ENCODE measurements at places on chromosomes 1 and 21.
A peak's percentile ranks its signal among the peaks of the same experiment; 100 is the strongest.

GRCh38 chr1:203367057-203367456, 16.1 kb upstream of the FMOD start:
- no peak for DNase-seq

- DNase-seq: no peak
Observed at GRCh38 chr1:182196897-182197870, 135.7 kb upstream of the ZNF648 start.

GRCh38 chr21:25709684-25710265, 24.9 kb downstream of the ATP5PF start:
- no peak for DNase-seq

- no peak for DNase-seq
Observed at GRCh38 chr1:7845761-7846160, 7.1 kb downstream of the UTS2 start.

DNA sequence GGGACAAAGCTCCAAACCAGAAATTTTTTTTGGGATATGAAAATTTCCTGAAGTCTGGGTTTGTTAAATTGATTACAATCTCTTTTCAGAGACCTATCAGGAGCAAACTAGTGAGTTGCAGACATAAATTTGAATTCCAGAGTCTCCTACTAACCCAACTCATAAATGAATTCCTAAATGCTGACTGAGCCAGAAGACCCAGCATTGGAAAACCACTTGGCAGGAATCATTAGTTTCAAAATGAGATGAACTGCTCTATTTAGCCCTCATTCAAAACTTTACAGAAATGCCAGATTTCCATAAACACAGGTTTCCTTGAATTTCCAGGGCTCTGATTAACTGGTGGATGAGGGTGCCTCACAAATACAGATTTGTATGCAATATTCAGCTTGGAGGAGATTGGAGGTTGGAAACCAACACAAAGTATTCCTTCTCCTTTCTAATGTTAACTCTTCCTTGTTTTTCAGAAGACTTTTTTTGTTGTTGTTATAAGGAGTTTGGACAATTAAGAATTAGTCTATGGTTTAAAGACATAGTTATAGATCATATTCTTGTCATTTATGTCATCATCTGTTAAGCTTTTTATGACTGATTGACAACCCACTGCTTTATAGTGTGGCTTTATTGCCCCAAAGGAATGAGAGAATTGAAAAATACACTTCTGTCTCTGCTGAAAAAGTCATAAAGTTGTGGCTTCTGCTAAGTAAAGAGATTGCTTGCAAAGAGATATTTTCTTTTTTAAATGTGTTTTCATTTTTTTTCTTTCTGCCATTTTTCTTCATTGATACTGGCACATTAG, 222.8 kb downstream of the HLX start:
- DNase-seq: no peak

DNA sequence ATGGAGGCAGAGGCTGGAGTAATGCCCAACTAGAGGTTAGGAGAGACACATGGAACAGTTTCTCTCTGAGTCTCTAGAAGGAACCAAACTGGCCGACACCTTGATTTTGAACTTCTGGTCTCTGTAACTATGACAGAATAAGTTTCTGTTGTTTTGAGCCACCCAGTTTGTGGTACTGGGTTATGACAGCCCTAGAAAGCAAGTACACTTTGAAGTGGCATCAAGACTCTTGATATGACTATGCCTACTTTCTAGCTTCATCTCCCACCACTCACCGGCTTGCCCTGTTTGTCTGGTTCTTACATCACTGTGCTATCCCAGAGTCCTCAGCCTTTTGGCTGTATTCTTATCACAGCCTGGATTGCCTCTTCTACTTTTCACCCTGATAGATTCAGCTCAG, 230.3 kb upstream of the USP24 start:
- no peak for DNase-seq

GRCh38 chr1:234148350-234148749, 224.9 kb upstream of the COA6 start:
- DNase-seq: no peak

DNA sequence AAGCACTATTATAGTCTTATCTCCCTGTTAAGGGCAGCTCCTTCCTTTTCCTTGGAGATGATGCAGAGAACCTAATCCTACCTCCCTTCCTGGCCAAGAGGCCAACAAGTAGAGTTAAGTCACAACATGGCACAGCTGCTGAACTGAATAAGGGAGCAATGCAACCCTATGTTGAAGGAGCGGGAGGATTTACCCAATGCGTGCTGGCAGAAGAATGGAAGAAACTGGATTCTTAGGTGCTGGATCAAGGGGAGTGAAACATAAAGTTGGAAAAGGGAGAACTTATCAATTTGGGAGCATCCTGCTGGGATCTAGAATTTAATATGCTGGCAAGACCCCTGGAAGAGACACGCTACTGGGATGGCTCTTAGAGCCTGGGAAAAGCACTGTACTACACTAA, 12.0 kb upstream of the HUNK start:
- no peak for DNase-seq

- no peak for DNase-seq
Observed at GRCh38 chr1:51504806-51505525, 14.1 kb downstream of the EPS15 start.

GRCh38 chr1:212488436-212489283, 55.9 kb downstream of the NENF start:
- DNase-seq: no peak

DNA sequence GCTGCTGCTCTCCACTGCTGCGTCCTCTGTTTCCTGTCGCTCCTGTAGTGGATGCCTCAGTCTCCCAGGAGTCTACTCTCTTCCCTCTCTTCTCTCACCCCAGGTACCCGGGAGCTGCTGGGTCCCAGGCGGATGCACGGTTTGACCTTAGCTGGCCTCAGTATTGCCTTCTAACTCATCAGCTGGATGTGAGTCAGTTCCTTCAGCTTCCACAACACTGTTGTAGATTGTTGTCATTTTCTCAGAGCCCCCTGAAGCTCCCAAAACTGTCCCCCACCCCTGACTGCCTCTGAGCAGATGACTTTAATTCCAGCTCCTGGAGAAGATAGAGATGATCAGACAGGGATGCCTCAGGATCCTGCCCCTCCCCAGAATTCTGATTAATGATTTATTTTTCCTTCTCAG, 7.2 kb downstream of the CNIH3 start:
- no peak for DNase-seq

- no peak for DNase-seq
Observed at GRCh38 chr1:14698314-14698713, 99.8 kb downstream of the KAZN start.

GRCh38 chr1:227899820-227900449, 47.8 kb downstream of the WNT9A start:
- no peak for DNase-seq

DNA sequence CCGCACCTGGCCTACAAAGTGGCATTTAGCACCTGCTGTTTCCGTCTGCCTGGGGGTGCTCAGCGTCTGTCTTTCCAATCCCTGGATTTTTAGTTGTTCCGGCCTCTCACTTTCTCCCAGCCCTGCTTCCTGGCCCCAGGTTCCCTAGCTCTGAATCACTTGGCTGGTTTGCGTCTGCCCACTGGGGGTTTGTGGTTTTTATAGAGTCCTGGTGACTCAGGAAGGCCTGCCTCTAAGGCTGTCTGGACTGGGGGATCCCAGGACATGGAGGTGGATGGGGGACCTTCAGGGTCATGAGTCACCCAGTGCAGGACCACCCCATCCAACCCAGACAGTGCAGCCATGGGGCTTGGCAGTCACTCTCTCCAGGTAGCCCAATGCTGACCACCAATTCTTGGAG, 53.5 kb downstream of the MRPL37 start:
- no peak for DNase-seq

DNA sequence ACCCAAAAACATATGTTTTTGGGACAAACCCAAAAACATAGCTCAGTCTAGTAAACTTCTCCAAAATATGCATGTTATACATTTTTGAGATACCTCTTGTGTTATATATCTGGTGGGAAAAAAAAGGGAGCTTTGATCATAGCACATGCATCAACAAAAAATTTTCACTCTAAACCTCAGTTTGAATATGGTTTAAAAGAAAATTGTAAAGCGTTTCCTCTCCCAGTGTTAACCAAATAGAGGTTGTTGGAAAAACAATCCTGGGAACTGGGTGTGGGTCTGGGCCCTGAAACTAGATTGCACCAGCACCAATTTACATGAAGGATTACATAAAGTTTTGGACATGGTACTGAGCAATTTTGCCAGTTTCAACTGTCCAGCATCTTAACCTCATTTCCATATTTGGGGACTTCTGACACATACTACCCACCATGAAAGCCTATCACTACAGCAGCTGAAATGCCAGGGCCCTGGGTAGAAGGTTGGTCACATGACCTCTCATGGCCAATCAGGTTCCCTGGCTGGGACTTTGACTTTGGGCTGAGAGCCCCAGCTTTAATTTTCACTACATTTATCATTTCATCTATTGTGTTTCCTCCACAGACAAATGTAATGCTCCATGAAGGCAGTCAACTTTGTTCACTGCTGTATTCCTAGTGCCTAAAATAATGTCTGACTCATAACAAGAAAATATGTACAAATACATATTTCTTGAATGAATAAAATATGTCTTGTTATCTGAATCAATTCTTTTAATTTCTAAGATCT, 150.7 kb downstream of the SETD4 start:
- DNase-seq: no peak

- DNase-seq: peak; percentile 11
Observed at GRCh38 chr1:237913345-237913744, 22.6 kb upstream of the ZP4 start.

DNA sequence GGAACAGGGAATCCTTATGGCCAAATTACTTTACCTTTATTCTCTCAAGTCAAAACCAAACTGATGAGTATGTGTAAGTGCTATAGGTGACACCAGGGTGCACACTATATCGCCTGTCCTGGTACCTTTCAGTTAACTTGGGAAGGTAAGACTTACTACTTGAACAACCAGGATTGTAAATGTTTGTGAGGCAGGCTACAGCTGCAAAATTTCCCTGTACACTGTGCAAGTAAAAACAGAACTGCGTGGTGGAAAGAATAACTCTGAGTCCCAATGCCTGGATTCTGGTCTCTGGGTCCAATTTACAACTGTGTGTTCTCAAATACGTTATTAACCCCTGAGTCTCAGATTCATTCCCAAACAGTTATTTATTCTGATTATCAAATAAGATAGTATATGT, 73.5 kb downstream of the TENT5C start:
- DNase-seq: no peak

- DNase-seq: peak; percentile 32
Observed at GRCh38 chr1:44237721-44238457, 24.6 kb downstream of the DMAP1 start.

GRCh38 chr1:11298390-11299224, 25.6 kb downstream of the UBIAD1 start:
- DNase-seq: no peak

- no peak for DNase-seq
Observed at GRCh38 chr1:189782295-189782694, 695.4 kb downstream of the BRINP3 start.

- DNase-seq: no peak
Observed at GRCh38 chr1:183148599-183148998, 37.5 kb upstream of the LAMC2 start.

GRCh38 chr1:87226341-87226760, 102.3 kb upstream of the LMO4 start:
- no peak for DNase-seq

- DNase-seq: no peak
Observed at GRCh38 chr1:65424573-65424889, 4.1 kb downstream of the LEPR start.

DNA sequence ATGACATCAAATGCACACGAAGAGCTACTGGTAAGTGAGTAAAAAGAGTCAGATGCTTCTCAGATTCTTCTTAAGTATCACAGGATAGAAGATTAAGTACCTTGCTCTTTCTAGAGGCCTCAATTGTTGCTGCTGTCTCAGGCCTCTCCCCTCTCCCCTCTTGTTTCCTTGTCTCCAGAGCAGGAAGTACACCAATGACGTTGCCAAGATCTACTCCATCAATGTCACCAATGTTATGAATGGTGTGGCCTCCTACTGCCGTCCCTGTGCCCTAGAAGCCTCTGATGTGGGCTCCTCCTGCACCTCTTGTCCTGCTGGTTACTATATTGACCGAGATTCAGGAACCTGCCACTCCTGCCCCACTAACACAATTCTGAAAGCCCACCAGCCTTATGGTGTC, 21.3 kb upstream of the SARS1 start:
- no peak for DNase-seq

DNA sequence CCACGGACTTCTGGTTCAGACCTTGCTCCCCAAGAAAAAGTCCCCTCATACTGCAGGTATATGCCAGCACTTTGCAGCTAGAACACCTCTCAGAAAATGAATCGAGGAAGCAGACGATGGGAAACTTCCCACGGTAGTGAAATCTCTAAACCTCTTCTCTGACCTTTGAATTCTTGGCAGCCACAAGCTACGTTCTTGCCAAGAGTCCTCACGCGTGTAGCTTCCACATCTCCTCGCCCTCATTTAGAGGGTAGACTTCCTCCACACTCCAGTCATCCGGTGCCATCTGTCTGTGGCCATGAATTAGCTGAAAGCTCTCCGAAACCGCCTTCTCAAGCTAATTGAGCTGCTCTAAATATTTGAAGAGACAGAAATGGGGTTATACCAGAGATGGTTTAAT, 127.8 kb downstream of the RGS7 start:
- DNase-seq: no peak

DNA sequence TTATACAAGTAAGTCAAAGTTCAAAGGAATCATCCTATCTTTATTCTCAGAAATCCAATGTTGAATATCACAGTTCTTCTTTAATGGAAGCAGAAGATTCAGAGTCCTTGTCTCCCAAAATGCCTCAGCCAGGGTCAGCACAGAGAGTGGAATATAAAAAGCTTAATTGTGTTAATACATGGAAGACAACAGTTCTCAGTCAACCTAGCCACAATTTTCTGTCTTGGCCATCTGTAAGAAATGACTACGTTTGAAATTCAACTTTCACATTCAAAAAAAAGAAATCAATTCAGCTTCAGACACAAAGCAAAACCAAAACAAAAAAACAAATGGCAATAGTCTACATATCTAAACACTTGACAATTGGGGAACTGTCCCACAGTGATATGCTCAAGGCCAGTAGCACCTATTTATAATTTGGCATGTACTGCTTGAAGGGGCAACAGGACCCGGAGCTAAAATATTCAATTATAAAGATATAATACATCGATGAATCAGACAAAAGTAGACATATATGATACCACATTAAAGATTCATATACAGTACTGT, 27.3 kb upstream of the GLIS1 start:
- no peak for DNase-seq

GRCh38 chr1:55000110-55001085, 1.7 kb downstream of the BSND start:
- no peak for DNase-seq
